ENCODE measurements at places on chromosomes 1 and 21.

DNA sequence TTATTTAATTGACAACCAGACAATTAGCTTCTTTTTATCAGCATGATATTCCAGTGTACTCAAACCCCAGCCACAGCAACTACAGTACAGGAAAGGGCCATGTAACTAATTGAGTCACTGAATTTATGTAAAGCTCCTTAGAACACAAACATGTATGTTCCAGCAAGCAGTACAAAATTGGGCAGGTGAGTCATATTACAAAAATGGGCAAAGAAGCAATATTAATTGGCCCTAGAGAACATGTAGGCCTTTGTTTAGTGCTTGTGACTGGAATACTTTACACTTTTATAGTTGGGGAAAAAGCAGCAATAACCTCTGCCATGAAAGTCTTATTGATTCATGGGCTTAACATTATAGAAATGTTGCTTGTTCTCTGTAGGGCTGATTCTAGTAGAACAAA lies 31.8 kb downstream of the CLEC20A start:
- peak; percentile 45 for DNase-seq

DNA sequence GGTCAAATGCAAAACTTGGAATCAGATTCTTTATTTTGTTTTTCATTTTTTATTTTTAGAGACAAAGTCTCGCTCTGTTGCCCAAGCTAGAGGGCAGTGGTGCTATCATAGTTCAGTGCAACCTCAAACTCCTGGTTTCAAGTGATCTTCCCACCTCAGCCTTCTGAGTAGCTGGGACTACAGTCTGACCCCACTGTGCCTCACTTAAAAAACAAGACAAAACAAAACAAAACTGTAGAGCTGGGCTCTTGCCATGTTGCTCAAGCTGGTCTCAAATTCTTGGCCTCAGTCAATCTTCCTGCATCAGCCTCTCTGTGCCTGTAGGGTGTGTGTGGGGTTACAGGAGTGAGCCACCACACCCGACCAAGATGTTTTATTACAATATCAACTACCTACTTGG lies 396.0 kb upstream of the USP24 start:
- DNase-seq = peak; percentile 44

DNA sequence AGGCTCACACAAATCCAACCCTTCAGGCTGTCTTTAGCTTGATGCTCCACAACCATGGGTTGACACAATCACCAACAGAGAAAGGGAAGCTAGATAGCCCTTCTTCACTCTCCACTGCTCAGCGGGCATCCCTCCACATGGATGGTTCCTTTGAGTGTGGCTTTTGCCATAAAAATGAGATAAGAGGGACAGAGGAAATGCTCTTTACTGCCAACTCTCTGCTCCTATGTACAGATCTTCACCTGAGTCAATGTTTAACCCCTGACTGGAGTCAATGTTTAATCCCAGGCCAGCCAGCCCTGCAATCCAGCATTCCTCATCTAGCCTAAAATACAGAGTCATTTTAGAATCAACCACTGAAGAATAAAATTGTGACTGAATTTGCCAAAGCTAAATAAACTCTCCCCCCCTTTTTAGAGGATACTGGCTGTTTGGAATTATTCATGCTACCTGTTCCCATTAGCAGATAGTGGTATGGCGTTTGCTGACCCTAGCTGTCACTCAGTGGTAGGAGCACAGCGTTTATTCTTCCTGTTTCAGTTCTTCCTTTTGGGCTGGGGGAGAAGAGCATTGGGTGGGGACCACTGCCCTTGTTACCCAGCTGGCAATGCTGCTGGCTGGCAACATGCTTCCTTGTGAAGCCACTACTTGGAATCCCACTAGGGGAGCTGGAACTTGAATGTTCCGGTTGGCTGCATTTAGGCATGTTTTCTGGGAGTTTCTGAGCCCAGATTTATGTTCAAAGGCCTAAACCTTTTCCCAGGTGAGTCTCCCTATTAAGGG lies 5.2 kb upstream of the PIGR start:
- no peak for DNase-seq

DNA sequence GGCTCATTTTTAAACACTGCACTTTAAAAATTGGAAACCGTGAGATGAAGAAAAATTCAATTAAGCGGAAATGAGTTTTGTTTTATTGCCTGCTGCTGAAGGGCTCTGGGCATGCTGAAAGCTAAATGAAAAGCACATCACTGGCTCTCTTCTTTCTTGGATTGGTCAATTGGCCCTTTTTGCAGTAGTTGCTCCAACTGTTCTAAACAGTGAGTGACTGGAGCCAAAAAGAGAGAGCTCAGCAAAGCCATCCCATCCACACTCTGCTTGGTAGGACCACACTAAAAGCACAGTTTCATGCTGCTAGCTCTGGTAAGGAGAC lies 48.1 kb downstream of the LHX4 start:
- no peak for DNase-seq

DNA sequence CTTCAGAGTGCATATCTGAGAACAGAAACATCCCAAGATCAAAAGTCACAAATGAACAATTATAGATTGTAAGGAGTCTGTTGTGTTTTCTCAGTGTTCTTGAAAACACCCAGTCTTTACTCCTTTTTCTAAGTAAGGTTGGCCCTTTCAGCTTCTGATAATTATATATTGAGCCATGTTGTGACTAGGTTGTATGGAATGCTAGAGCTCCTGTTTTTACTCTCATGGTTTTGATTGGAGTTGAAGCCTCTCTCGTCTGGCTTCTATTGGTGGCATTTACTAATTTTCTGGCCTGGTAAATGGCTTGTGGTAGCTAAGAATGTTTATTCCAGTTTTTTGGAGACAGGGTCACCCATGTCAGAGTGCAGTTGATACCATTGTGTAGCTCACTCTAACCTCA lies 84.7 kb downstream of the NDUFS5 start:
- peak; percentile 73 for DNase-seq

DNA sequence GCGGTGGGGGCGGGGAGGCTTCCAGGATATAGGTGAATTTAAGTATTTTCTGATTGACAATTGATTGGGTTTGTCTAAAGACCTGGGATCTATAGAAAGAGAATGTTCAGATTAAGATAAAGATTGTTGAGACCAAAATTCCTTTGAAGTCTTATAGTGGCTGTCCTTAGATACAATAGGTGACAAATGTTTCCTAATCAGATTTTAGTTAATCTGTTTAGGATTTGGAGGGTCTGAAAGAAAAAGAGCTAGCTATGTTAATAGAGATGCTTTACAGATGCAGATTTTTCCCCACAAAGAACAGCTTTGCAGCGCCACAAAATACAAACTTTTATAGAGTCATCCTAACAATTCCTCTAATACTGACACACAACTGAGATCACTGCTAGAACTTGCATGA lies 14.6 kb upstream of the EPRS1 start:
- no peak for DNase-seq

DNA sequence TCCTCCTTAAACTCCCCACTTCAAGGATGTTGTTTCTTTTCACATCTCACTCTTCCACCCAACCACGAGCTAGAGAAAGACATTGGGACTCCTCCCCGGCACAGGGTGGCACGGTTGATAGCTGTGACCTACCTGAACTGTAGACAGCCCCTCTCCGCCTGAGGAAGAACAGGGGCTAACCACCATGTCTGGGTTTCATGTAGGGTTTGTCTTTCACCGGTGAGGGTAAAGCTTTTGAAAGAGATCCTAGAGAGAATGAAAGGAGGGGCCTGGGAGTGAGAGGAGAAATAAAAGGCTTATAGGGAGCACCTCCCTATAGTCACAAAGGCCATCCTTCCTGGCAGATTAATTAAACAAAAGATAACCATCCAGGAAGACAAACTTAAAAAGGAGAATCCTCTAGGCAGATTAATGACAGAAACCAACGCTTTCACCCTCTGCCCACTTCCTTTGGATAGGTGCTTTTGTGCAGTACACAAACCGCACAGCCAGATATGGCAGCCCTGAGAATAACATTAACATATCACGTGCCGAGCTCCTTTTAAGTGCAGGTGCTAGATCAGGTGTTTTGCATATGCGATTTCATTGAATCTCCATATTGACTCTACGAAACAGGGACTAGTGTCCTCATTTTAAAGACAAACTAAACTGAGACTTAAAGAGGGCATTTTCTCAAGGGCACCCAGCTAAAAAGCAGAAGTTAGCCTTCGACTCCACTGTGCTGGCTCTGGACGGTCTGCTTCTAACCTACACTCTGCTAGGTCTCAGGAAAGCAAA lies 178.1 kb upstream of the RUNX1 start:
- DNase-seq = no peak

DNA sequence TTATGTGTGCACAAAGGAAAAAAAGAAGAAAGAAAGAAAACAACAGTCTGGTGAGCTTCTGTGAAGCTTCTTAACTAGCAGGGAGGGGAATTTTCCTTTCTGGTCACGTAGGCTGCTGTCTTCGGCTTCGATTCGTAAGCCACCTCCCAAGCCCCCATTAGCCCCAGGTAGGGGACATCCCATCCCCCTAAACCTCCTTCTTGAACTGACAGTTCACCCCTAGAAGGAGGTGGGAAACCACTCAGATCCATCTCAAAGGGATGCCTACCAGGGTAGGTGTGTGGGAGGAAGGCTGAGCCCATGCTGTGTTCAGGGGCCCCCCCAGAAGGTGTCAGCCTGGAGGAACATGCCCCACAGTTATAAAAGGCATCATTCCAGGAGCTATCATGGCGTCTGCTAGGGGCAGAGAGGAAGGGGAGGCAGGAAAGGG lies 25.8 kb downstream of the CD247 start:
- DNase-seq = no peak

GRCh38 chr21:33993286-33994231 lies 78.0 kb upstream of the ATP5PO start:
- no peak for DNase-seq

DNA sequence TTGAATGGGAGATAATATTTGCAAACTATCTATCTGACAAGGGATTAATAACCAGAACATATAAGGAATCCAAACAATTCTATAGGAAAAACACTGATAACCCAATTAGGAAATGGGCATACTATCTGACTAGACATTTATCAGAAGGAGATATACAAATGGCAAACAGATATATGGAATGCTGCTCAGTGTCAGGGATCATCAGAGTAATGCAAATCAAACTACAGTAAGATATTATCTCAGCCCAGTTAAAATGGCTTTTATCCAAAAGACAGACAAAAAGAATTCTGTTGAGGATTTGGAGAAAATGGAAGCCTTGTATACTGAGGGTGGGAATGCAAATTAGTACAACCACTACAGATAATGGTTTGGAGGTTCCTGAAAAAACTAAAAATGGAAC lies 758.0 kb upstream of the B3GALT2 start:
- no peak for DNase-seq

- DNase-seq = peak; percentile 57
These were observed 44.7 kb downstream of the SKI start for GRCh38 chr1:2272686-2273400.

- DNase-seq = peak; percentile 61
These were observed 3.0 kb downstream of the AURKAIP1 start for GRCh38 chr1:1371746-1372711.

DNA sequence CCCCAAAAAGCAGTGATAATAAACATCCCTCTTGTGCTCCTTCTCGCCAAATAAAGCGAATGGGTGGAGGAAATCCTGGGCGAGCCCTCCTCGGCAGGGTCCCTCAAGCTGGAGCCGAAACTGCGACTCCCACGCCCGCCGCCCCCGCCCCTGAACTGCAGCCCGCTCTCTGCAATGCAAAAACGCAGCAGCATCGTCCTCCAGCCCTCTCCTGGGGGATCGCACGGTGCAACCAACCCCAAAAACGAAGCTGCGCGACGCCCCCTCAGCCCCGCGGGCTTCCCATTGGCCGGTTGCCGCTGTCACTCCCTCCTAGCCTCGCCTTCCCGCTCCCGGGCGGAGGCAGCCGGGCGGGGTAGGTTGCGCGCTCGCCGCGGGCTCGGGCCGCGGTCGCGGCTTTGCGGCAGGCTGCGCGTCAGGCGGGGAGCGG lies at the start of gene TMCC2:
Gene TMCC2 (plus strand): TSS at position 363 of the 430 bp plus-strand sequence. CDS start 619 bp downstream, outside the sequence.
- peak; percentile 84 for DNase-seq

DNA sequence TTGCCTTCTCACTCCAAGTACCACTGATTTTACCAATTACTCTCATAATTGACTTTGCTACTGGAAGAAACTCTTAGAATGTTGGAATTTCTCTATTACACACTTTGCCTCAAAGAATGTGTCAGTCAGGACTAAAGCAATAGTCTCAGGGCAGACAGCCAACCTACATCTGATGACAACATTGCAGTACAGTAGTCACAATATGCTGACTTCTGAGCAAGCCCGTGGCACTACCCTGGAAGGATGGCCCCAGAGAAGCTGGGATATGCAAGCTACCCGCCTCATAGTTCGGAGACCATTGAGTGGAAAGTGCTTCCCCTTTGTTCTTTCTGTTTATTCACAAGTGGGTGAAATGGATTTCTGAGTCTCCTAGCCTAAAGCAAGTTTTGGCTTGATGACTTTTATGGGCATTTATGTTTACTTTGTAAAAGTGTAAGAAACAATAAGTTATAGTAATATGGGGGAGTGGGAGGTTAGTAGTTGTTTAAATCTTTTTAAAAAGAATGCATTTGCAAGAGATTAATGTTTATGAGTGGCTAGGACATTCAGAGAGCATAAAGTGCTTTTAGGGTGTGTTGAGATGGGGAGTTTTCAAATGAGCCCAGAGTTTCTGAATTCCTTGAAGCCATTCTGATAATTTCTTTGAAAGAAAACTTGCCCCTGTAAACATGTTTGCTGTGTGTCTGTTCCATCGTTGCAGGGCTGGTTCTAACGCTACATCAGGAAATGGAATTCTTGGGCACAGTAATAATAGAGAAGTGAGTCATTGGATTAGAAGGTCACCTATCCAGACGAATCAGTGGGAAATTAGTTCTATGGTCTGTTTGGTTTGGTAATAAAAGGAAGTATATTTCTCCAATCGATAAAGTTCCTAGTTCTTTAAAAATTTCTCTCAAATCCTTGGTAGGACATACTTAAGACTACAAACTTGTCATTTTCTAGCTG lies 63.8 kb downstream of the LMO4 start:
- peak; percentile 24 for DNase-seq

DNA sequence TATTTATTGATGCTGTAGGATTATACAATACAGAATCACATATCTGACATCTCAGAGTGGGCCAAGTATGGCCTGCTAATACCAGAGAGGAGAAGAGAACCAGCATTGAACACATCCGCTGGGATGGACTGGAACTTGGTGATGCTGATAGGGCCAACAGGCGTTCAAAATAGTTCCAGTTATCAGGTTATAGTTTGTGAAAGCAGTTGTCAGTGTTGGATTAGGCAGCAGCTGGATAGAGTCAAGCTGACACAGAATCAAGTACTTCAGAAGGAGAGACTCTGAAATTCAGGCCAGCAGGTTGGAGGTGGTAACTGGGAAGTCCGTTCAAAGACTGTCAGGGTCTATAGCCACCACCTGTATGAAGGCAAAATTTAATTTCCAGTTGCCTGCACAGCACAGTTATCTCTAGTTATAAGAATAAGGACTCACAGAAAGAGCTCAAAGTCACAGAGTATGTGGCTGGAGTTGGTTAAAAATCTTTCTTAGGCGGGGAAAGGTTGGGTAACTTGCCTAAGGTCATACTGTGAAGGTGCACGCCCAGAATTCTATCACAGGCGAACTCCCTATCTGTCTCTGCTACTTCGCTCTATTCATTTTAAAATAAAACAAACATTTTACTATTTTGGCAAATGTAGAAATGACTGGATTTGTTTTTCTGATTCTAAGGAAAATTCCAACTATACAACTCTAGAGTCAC lies 9.9 kb upstream of the DIPK1A start:
- DNase-seq = no peak
